ENCODE measurements at places on chromosomes 5 and 9.

DNA sequence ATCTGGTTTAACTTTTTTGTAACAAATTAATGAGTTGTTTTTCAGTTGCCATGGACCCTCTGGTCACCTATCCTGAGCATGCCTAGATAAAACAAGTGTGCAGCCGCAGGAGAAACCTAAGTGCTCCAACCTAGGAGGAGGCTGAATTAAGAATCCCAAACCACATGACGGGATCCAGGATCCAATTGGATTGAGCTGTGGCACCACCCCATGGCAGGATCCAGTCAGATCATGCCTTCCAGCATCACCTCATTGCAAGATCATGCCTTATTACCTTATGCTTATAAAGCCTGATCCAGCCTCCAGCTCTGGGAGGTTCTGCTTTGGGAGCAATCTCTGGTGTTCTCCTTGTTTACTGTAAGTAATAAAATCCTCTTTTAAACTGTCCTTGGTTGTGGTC is 662.0 kb downstream of the TLR4 start:
- no peak for DNase-seq

GRCh38 chr9:134314950-134315715 is 11.1 kb upstream of the RXRA start:
- DNase-seq: no peak

DNA sequence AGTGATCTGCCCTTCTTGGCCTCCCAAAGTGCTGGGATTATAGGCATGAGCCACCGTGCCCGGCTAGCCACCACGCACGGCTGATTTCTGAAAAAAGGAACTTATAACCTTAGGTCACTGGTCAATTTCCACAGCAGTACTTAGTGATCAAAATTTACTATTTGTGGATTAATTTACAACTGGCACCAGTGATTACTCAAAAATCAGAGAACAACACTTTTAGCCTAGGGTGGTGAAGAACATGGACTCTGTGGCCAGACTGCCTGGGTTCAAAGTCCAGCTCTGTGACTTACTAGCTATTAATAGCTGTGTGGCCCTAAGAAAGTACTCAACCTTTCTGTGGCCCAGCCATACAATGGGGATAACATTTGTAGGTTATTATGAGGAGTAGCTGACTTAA is 50.8 kb upstream of the GLRX start:
- DNase-seq: no peak

DNA sequence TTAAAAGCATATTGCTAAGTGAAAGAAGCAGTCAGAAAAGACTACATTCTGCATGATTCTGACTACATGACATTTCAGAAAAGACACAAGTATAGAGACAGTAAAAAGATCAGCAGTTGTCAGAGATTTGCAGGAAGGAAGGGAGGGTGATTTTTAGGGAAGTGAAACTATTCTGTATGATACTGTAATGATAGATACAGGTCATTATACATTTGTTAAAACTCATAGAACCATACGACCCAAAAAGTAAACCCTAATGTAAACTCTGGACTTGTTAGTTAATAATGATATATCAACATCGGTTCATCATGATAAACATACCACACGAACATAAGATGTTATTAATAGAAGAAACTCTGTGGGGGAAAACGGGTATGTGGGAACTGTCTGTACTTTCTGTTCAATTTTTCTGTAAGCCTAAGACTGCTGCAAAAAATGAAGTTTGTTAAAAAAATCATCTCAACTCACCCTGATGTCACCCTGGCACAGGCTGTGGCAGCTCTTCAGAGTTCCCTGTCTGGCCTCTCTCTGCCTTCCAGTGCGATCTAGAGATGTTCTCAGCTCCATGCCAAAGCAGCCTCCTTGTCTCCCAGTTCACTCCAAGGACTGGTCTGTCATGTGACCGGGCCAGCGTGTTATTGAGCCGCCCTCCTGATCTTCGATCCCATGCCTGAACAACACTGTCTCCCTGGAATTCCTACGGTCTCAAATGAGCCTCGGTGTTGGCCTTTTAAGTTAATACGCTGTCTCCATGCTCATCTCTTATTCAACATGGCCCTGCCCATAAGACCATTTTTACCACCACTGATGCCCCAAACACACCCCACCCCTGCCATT is 35.4 kb downstream of the PRLR start:
- DNase-seq: no peak

GRCh38 chr5:72214168-72214567 is 105.9 kb downstream of the MRPS27 start:
- DNase-seq: no peak

- no peak for DNase-seq
These were observed 258.5 kb upstream of the ADRA1B start for GRCh38 chr5:159657771-159658170.

DNA sequence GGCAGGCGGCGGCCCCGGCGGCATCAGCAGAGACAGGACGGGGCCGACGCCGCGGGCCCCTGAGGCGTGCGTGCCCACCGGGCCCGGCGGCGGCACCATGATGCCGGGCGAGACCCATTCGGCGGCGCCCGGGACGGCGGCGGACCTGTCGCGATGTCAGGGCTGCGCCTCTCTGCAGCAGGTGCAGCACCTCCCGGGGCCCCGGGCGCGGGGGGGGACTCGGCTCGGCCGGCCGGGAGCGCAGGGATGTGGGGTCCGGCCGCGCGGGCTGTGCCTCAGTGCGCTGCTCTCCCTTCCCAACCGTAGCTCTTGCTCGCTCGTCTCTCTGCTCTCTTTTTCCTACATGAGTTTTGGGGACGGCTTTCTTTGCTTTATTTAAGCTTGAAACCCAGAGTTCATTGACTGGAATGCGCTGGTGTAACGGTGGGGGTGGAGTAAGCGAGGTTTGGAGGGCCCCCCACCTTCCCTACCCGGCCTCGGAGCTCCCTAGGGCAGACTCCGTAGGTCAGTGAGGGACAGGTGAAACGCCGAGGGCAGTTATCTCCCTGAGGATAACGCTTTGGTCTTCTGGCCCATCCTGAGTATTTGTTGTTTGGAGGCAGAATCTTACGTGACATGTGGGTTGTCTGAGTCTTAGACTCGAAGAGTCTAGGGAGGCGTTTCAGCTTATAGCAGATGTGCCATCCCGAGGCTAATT is 490 bp downstream of the ICE1 start:
- DNase-seq: no peak

GRCh38 chr5:143115381-143115780 is 288.1 kb downstream of the NR3C1 start:
- no peak for DNase-seq

DNA sequence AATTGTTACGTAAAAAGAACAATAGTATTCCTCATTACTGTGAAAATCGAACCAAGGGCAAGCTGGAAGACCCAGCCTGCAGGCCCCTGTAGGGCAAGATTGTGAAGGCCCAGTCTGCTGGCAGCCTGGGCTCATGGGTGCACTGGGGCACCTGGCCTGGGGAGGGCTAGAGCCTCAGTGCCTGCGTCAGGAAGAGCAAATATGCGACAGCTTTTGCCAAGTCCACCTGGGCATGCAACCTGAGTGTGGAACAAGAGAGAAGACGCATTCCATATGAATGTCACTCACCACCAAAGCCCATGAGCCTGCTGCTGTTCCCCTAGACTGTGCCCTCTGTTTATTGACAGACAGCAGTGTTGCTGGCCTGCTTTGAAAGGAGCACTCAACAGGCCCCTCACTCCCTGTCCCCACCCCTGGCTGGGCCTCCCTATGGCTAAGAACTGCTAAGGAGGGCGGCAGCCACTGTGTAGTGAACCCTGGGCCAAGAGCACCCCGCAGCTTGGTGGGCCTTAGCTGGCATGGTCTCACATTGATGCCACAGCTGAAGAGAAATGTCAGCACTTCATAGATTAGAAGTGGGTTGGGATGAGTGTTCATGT is 28.2 kb downstream of the PSD2 start:
- no peak for DNase-seq

- DNase-seq: peak; percentile 62
These were observed 849 bp upstream of the RGMB start for GRCh38 chr5:98772415-98773213.

- DNase-seq: no peak
These were observed 335.8 kb upstream of the PUM3 start for GRCh38 chr9:3179711-3180110.

DNA sequence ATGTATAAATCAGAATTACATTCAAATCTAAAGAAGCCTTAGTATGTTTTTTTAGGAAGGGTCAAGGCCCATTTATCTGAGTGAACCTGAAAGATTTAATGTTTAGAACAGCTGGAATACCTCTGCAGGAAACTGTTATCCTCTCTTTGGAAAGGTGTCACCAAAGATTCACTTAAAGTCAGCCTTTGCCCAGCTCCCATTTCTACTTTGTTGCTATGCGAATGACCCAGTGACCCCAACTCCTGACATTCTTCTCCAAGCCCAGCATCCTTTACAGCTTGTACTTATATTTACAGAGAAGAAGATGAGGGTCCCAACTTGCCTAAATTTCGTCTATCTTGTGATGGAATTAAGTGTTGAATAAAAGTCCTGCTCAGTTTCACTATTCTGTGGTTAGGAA is 1198.6 kb downstream of the CDH12 start:
- DNase-seq: no peak

GRCh38 chr9:129221233-129221632 is 43.2 kb upstream of the IER5L start:
- DNase-seq: no peak

- DNase-seq: no peak
These were observed 127.7 kb upstream of the SHB start for GRCh38 chr9:38196714-38197113.

- peak; percentile 49 for DNase-seq
These were observed at the start of gene NTMT1 for GRCh38 chr9:129626079-129626624. Gene NTMT1, plus strand, starts transcription at chr9:129626163. Its CDS starts 6,541 bp downstream, at chr9:129632704.

DNA sequence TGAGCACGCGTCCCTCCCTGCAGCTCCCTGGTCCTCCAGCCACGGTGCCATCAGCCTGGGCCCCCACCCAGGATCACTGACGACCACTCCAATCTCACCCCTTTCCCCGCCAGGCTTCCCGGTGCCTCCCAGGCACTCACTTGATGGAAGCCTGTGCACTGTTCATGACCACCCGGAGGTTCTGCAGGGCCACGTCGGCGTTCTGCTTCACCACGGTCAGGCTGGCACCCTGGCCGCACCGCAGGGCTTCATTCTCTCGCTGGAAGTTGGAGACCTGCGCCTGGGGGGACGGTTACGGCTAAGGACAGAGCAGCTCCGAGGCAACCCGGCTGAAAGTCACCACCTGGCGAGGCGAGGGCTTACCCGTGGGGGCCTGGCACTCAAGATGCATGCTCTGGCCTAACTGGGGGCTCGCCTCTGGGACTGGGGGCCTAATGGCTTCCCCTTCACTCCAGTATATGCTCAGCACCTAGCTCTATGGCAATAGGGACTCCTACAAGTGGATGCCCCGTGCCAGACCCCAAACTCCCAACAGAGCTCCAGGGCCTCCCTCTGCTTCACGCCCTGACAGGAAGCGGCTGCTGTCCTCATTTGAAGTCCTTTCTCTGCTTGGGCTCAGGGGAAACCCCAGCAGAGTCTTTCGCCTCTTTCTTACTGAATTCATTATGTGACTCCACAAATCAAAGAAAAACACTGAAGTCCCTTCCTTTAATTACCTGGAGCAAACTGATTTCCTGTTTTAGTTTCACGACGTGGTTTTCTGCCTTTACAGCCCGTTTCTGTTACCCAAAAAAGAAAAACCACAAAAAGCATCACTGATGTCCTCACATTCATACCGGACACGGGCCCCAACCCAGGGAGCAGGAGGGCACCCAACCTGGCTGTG is 4.2 kb upstream of the SNAPC4 start:
- no peak for DNase-seq

- DNase-seq: no peak
These were observed 121.1 kb downstream of the NUDT12 start for GRCh38 chr5:103441523-103441922.

DNA sequence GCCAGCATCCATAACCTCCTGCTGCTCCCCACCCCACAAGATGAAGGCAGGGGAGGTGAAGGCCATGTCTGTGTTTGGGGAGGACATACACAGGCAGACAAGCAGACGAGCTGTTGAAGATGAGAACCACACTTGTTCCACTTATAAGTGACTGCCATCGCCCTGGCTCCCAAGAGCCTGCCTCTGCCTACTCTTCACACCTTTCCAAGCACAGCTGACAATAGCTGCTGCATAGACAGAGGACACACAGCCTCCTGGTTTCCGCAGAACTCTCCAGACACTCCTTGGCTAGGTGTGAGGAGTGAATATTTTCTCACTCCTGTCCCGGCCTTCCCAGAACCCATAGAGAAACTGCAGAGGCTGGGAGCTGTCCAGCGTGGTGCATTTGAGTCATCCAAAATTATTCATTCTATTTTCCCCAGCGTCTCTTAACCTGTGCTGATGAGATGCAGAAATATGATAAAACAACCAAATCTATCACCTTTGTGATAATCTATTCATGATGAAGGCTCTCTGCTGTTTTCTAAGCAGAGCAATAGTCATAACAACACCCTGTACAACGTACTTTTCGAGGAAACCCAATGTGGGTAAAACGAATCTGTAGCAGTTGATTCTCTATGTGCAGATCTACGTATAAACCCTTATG is 24.7 kb downstream of the KLF9 start:
- DNase-seq: no peak

DNA sequence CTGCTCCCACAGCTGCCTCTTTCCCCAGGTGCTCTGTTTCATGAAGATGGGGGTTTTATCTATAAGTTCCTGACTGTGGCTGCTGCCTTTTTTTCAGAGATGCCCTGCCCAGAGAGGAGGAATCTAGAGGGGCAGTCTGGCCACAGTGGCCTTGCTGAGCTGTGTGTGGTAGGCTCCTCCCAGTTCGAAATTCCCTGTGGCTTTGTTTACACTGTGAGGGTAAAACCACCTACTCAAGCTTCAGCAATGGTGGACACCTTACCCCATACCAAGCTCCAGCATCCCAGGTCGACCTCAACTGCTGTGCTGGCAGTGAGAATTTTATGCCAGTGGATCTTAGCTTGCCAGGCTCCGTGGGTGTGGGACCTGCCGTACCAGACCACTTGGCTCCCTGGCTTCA is 250.0 kb downstream of the FER start:
- no peak for DNase-seq

GRCh38 chr9:23635276-23635675 is 190.8 kb downstream of the ELAVL2 start:
- DNase-seq: no peak

- DNase-seq: no peak
These were observed 99.0 kb downstream of the ADAMTS2 start for GRCh38 chr5:179246227-179246626.

- no peak for DNase-seq
These were observed 3.3 kb downstream of the SLC36A2 start for GRCh38 chr5:151344088-151344487.
